ENCODE measurements at places on chromosomes 16 and 17. TPM values are rescaled to one million over a fixed set of nuclear protein-coding genes. Genes with fewer than 3 reads are reported as not detected.

Gene PLA2G10
- not detected for total RNA-seq

Gene IRF8
- 3.5 TPM for total RNA-seq

Gene PRSS8
- total RNA-seq: not detected

Gene SLFN14
- not detected for total RNA-seq

Gene NOL11
- total RNA-seq: 71.5 TPM

Gene CDH11
- total RNA-seq: not detected

Gene FADS6
- total RNA-seq: not detected

Gene VASN
- not detected for total RNA-seq

Gene BCL6B
- total RNA-seq: not detected

Gene PHLPP2
- 9.2 TPM for total RNA-seq

Gene DNAI2
- 0.74 TPM for total RNA-seq

Gene ACSM3
- total RNA-seq: 8.2 TPM

- no peak for DNase-seq
- H3K27ac ChIP-seq: no peak overlapping the region
- no peaks in the 10 kb centered on the region for H3K4me1 ChIP-seq
- no peak overlapping the region for H3K4me3 ChIP-seq
- no peaks in the 10 kb centered on the region for H3K36me3 ChIP-seq
- no peaks in the 10 kb centered on the region for H3K27me3 ChIP-seq
Measured at GRCh38 chr17:72175263-72175662, 54.4 kb downstream of the SOX9 start.

GRCh38 chr17:7014995-7015958, 2.9 kb downstream of the RNASEK start:
- DNase-seq: peak; percentile 79
- peaks cover 52% of the 10 kb centered on the region for H3K4me1 ChIP-seq
- H3K27me3 ChIP-seq: no peaks in the 10 kb centered on the region
- H3K4me3 ChIP-seq: peak overlapping the region; percentile 97

GRCh38 chr17:73480740-73481139, 163.5 kb downstream of the SDK2 start:
- no peaks in the 10 kb centered on the region for H3K4me1 ChIP-seq
- no peaks in the 10 kb centered on the region for H3K36me3 ChIP-seq
- H3K27ac ChIP-seq: no peak overlapping the region
- no peak overlapping the region for H3K4me3 ChIP-seq
- DNase-seq: no peak

DNA sequence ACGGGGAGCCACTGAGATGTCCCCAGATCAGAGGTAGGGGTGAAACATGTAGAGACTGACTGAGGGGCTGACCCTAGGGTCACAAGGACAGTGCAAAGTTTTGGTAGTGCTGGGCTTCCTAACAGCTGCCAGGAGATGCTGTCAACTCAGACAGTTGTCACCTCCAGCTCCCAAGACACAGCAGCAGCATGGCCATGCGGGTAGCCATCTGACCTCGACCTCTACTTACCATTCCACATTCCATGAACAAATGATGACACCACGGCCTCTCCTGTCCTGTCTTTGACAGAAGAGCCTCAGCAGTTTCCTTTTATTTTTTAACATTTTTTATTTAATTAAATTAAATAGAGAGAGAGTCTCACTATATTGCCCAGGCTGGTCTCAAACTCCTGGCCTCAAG, 65.3 kb upstream of the NFAT5 start:
- no peaks in the 10 kb centered on the region for H3K4me1 ChIP-seq

GRCh38 chr16:11050944-11051343, 106.6 kb downstream of the CLEC16A start:
- H3K27ac ChIP-seq: no peak overlapping the region
- no peak overlapping the region for H3K4me3 ChIP-seq
- no peaks in the 10 kb centered on the region for H3K27me3 ChIP-seq

- H3K27me3 ChIP-seq: no peaks in the 10 kb centered on the region
- H3K4me1 ChIP-seq: peaks cover 14% of the 10 kb centered on the region
- no peak overlapping the region for H3K27ac ChIP-seq
- peaks cover 9% of the 10 kb centered on the region for H3K36me3 ChIP-seq
- DNase-seq: no peak
Measured at GRCh38 chr16:4696905-4697847, 3.8 kb downstream of the NUDT16L1 start.

DNA sequence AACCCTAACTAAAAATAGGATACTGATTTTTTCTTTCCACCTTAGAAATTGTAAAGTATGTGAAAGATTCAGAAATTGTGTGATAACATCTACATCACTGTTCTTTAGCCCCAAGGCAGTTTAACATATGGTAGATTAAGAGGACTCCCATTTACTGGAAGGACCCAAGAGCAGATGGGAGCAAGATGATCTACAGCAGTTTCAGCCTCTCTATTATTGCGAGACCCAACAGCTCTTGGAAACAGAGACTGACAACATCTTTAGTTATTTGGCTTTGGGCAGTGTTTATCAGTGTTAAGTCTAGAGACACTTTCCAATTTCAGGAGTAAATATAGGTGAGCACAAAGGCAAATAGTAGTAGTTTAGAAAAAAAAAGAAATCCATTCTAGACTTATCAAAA, 124.9 kb upstream of the CORO6 start:
- peaks cover 3% of the 10 kb centered on the region for H3K4me1 ChIP-seq
- no peak overlapping the region for H3K27ac ChIP-seq
- no peaks in the 10 kb centered on the region for H3K27me3 ChIP-seq
- no peak for DNase-seq

- no peak overlapping the region for H3K27ac ChIP-seq
- DNase-seq: peak; percentile 29
- H3K4me1 ChIP-seq: no peaks in the 10 kb centered on the region
- H3K4me3 ChIP-seq: no peak overlapping the region
- peaks cover 12% of the 10 kb centered on the region for H3K36me3 ChIP-seq
Measured at GRCh38 chr16:53282975-53283946, 151.0 kb upstream of the RBL2 start.

DNA sequence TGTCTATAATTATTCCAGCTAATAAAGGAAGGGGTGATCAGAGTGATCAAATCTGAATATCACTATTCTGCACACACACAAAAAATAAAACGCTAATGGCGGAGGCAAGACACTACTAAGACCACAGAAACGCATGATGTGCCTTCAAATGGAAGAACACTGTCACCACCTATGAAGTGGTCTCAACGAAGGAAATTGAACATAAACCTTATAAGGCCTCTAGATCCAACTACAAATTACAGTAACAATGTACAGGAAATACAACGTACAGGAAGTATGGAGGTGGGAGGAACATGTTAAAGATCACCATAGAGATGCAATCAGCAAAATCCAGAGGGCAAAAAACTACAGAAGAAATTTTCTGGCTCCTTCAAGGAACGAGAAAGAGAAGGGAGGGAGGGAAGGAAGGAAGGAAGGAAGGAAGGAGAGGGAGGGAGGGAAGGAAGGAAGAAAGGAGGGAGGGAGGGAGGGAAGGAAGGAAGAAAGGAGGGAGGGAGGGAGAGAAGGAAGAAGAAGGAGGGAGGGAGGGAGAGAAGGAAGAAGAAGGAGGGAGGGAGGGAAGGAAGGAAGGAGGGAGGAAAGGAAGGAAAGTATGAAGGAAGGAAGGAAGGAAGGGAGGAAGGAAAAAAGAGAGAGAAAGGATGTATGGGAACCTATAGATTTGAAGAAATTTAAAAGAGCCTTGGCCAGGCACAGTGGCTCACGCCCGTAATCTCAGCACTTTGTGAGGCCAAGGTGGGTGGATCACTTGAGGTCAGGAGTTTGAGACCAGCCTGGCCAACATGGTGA, 3.1 kb upstream of the SGCA start:
- DNase-seq: peak; percentile 58
- no peaks in the 10 kb centered on the region for H3K36me3 ChIP-seq
- peaks cover 31% of the 10 kb centered on the region for H3K4me1 ChIP-seq
- H3K4me3 ChIP-seq: no peak overlapping the region

DNA sequence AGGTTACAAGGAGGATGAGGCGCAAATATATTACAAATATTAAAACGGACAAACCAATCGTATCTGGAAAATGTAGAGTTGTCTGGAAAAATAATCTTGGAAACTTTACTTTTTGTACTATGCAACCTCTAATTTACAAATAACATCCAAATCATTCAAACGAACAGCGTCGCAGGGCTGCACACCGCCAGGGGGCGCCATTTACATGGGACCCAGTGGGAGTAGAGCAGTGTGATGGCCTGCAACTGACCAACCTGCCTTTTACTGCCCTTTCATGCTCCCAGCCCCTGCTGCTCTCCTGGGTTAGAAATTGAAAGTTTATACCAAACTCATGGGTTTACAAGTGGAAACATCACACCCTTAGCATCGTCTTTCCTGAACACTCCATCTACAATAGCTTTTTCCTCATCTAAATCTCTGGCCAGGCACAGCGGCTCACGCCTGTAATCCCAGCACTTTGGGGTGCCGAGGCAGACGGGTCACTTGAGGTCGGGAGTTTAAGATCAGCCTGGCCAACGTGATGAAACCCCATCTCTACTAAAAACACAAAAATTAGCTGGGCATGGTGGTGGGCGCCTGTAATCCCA, 10.0 kb downstream of the PITPNC1 start:
- H3K36me3 ChIP-seq: peaks cover 5% of the 10 kb centered on the region
- no peaks in the 10 kb centered on the region for H3K27me3 ChIP-seq
- peaks cover 50% of the 10 kb centered on the region for H3K4me1 ChIP-seq

- no peak overlapping the region for H3K27ac ChIP-seq
- no peaks in the 10 kb centered on the region for H3K4me1 ChIP-seq
- no peak for DNase-seq
Measured at GRCh38 chr17:48639982-48640857, 14.1 kb upstream of the HOXB9 start.

DNA sequence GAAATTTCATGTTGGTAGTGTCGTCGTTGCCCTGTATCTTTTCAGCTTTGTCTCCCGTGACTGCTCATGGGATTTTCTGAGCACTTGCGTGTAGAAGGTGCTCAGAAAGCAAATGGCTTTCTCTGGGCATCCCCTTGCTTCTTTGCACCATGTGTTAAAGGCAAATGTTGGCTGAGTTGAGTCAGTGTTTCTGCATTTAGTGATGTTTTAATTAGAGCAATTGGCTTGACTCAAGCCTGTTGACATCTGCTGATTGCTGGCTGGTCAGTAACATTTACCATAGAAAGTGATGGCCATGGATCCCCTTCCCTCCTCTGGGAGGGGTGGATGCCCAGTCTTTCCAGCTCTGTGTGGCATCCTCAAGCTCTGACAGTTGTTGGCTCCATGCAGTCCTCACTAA, 187.2 kb upstream of the MPHOSPH6 start:
- H3K27ac ChIP-seq: no peak overlapping the region
- no peaks in the 10 kb centered on the region for H3K27me3 ChIP-seq
- no peaks in the 10 kb centered on the region for H3K4me1 ChIP-seq
- no peak overlapping the region for H3K4me3 ChIP-seq

GRCh38 chr16:79184464-79185030, 416.0 kb downstream of the MAF start:
- no peaks in the 10 kb centered on the region for H3K36me3 ChIP-seq
- no peak overlapping the region for H3K4me3 ChIP-seq
- H3K27ac ChIP-seq: no peak overlapping the region
- DNase-seq: no peak
- no peaks in the 10 kb centered on the region for H3K27me3 ChIP-seq
- no peaks in the 10 kb centered on the region for H3K4me1 ChIP-seq

DNA sequence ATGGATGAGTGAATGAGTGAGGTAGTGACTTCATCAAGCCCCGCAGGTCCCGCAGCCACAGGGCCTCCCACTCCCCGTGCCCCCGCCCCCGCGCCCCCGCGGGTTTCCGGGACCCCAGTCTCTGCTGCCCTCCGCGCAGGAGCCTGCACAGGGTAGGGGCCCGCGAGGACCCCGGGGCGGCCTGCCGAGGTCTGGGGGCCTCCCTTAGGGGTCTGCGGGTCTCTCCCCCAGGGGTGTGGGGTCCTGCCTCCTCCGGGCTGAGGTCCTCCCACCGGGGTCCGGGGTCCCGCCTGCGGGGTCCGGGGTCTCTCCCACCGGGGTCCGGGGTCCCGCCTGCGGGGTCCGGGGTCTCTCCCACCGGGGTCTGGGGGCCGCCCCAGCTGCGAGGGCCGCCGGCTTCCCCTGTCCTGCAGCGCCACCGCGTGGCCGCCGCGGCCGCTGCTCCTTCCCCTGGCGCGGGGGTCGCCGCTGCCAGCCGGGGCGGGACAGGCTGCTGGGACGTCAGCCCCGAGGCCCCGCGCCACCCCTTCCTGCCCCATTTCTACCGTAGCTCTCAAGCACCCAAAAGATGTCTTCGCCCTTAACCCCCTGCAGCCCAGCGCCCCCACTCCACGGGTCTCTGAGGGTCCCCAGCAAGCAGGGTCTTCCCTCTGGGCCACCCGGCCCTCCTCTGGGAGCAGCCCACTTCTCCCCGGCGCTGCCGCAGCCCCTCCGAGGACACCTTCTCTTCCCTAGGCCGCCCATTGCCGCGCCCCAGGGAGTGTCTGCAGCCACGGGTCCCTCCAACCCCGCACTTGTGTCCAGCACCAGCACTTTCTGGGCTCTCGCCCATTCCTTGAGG, 10.4 kb upstream of the CHMP6 start:
- no peak overlapping the region for H3K27ac ChIP-seq
- H3K27me3 ChIP-seq: no peaks in the 10 kb centered on the region
- DNase-seq: peak; percentile 58
- H3K36me3 ChIP-seq: no peaks in the 10 kb centered on the region
- H3K4me3 ChIP-seq: no peak overlapping the region

GRCh38 chr17:67105213-67105612, 60.9 kb downstream of the CACNG1 start:
- no peak for DNase-seq
- no peaks in the 10 kb centered on the region for H3K4me1 ChIP-seq
- H3K36me3 ChIP-seq: peaks cover 19% of the 10 kb centered on the region

DNA sequence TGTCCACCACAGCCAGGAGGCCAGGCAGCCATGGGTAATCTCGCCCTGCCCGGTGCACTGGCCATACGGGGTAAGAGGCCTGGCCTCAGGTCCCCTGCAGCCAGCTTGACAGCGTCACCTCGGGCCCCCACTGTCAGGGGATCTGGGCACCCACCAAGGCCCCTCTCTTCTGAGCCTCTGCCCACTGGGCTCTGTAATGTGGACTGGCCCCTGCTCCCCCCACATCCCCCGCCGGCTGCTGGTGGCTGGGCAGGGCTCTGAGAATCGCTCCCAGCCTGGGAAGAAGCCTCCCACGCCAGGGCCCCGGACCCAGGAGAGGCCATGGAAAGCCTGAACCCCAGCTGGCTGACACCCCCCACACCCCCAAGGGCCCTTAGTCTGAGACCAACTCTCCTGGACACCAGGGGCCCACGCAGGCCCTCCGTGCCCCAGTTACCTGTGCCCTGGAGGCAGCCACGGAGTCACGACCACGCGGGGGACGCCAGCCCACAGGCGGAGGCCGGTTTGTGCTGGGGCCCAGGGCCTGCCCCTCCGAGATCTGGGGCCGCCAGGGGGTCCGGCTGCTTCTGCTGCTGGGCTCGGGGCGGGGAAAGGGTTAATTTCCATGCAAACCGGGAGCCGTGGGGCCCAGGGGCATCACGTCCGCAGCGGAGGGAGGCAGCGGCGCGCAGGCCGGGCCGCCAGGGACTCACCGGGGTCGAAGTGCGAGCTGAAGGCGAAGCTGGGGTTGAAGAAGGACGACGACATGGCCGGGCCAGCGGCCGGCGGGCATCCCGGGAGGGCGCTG, at the start of gene PVALEF:
Gene PVALEF (plus strand): TSS at position 262 of the 787 bp plus-strand sequence. CDS start 15,720 bp downstream, outside the sequence.
- H3K27ac ChIP-seq: no peak within 1 kb of the TSS
- H3K4me1 ChIP-seq: no peaks in the 10 kb centered on the region
- DNase-seq: no peak
- no peaks in the 10 kb centered on the region for H3K36me3 ChIP-seq

Measured in naive thymus-derived CD4-positive, alpha-beta T cell (primary cell).